ENCODE measurements at places on chromosomes 2 and 18.

GRCh38 chr2:241984271-241984655 lies 114.7 kb downstream of the RTP5 start:
- DNase-seq = no peak

DNA sequence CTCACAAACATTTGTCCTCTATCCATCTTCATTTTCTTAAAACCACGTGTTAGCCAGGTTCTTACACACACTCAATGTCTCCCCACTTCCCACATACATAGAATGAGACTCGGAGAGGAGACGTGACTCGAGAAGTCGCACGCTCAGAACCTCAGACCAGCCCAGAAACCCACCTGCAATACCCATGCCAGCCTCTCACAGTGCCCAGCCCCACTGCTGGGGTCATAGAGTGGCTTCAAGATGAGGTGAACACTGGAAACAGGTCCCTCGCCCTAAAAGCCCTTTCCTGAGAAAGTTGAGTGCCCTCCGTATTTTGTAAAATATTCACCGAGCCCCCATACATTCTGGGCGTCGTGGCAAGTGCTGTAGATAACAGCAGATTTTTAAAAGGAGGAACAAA lies 487.4 kb downstream of the EIPR1 start:
- no peak for DNase-seq

DNA sequence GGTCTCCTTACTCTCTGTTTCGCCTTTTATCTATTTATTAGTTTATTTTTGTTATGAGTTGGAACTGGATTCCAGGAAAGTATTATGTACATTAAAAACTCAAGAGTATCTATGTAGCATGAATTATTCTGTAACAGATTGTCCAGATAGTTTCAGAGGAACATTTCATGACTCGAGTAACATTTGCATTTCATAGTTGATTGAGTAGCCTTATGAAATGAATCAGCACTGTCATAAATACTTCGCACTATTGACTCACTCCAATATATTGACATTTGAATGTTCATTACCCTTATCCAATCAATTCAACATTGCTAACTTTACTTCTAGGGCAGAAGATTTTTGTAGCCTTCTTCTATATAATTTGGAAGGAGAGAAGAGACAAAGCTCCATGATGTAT lies 11.3 kb upstream of the VRK2 start:
- DNase-seq = no peak

GRCh38 chr2:168568476-168569267 lies 112.6 kb downstream of the CERS6 start:
- no peak for DNase-seq

DNA sequence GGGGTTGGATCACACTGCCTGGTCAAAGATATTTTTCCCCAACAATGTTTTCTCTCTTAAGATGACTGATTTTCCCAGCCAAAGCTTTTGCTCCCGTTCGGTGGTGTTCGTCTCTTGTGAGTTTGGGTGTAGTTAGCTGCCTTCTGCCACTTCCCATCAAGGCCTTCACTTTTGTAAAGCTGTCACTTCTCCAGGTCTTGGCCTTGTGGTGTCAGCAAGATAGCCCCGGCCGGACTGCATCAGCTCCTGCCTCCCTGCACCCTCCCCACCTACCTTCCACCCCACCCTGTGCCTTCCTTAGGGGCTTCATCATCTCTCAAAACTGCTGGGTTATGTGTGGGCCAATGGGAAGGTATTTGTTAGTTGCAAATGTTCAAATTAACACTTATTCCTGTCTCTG lies 228.9 kb downstream of the BCL11A start:
- DNase-seq = no peak

- DNase-seq = no peak
Observed at GRCh38 chr2:144333143-144333555, 186.8 kb downstream of the ZEB2 start.
